ENCODE measurements at places on chromosomes 7 and 10. TPM values are rescaled to one million over a fixed set of nuclear protein-coding genes. Genes with fewer than 3 reads are reported as not detected.

GRCh38 chr10:31490858-31491504 lies 172.0 kb downstream of the ZEB1 start:
- peaks cover 3% of the 10 kb centered on the region for H3K4me1 ChIP-seq
- no peak for DNase-seq
- no peak overlapping the region for H3K27ac ChIP-seq
- peaks cover 21% of the 10 kb centered on the region for H3K36me3 ChIP-seq

The HIF1AN gene
- total RNA-seq: 65.3 TPM

GRCh38 chr7:127557803-127558202 lies 27.6 kb downstream of the GCC1 start:
- H3K4me1 ChIP-seq: peaks cover 2% of the 10 kb centered on the region
- no peak overlapping the region for H3K4me3 ChIP-seq
- H3K27me3 ChIP-seq: no peaks in the 10 kb centered on the region
- no peak for DNase-seq

GRCh38 chr10:60828489-60828852 lies 50.2 kb downstream of the CDK1 start:
- H3K4me1 ChIP-seq: no peaks in the 10 kb centered on the region
- no peaks in the 10 kb centered on the region for H3K27me3 ChIP-seq
- H3K36me3 ChIP-seq: no peaks in the 10 kb centered on the region
- H3K27ac ChIP-seq: no peak overlapping the region
- DNase-seq: no peak

DNA sequence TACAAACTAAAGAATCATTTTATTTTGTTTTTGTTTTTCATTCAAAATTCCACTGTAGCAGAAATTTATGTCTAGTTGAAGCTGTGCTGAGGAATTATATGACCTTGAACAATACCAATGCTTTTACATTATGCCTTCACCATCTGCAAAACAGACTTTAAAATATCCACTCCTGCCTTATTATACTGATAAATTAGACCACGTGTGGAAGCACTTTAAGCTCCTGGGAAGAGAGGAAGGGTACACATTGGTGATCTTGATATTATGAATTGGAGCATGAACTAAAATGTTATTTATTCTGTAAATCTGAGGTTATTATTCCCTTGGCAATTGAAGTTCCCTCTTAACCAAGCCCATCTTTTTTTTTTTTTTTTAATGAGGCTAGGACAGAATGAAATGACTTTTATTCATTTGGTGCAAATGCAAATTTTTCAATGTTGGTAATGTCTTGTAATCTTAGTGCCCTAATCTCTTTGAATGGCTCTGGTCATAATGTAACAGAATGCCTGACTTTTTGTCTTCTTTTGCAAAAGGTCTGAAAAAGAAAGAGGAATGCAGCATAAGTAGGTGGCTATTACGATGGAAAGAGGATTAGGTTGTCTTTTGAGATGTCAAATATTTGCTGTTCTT lies 139.9 kb upstream of the COBL start:
- H3K27ac ChIP-seq: no peak overlapping the region
- H3K27me3 ChIP-seq: no peaks in the 10 kb centered on the region
- H3K4me1 ChIP-seq: no peaks in the 10 kb centered on the region
- no peak overlapping the region for H3K4me3 ChIP-seq
- no peak for DNase-seq
- H3K36me3 ChIP-seq: no peaks in the 10 kb centered on the region

The GPR85 gene
- not detected for total RNA-seq

The DNAJB12 gene
- total RNA-seq: 25.5 TPM

The CEP41 gene
- total RNA-seq: 25.3 TPM

GRCh38 chr10:63005246-63005645 lies 127.9 kb upstream of the NRBF2 start:
- no peaks in the 10 kb centered on the region for H3K4me1 ChIP-seq
- no peak overlapping the region for H3K27ac ChIP-seq
- peaks cover 25% of the 10 kb centered on the region for H3K27me3 ChIP-seq
- no peak for DNase-seq

The CUZD1 gene
- 3.9 TPM for total RNA-seq

DNA sequence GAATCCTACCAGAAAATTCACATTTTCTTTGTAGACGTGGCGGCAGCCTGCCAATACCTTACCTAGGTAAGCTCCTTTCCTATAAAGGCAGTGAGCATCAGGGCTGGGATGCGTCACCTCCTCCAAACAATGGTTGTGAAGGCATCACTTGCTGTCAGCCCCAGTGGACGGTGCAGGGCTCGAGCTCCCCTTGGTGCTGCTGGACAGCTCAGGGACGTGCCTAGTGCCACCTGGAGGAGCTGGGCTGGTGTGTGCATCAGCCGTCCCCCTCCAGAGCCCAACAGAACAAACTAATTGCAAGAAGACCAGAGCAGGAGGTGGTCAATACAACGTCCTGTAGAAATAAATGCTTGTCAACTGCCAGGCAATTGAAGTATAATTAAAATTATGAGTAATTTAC lies 517.5 kb upstream of the FOXK1 start:
- no peak overlapping the region for H3K27ac ChIP-seq
- no peak for DNase-seq
- no peaks in the 10 kb centered on the region for H3K36me3 ChIP-seq
- H3K27me3 ChIP-seq: no peaks in the 10 kb centered on the region
- H3K4me1 ChIP-seq: no peaks in the 10 kb centered on the region
- H3K4me3 ChIP-seq: no peak overlapping the region

- H3K4me3 ChIP-seq: no peak overlapping the region
- no peak for DNase-seq
- H3K27me3 ChIP-seq: no peaks in the 10 kb centered on the region
- H3K36me3 ChIP-seq: peaks cover 23% of the 10 kb centered on the region
- H3K27ac ChIP-seq: no peak overlapping the region
Observed at GRCh38 chr7:108515630-108516029, 10.3 kb downstream of the PNPLA8 start.

GRCh38 chr10:126063353-126063791 lies 167.0 kb downstream of the FANK1 start:
- H3K27me3 ChIP-seq: peaks cover 1% of the 10 kb centered on the region
- no peaks in the 10 kb centered on the region for H3K36me3 ChIP-seq
- DNase-seq: no peak
- no peaks in the 10 kb centered on the region for H3K4me1 ChIP-seq
- H3K27ac ChIP-seq: no peak overlapping the region

The CABCOCO1 gene
- total RNA-seq: not detected

The FOXP2 gene
- total RNA-seq: not detected

DNA sequence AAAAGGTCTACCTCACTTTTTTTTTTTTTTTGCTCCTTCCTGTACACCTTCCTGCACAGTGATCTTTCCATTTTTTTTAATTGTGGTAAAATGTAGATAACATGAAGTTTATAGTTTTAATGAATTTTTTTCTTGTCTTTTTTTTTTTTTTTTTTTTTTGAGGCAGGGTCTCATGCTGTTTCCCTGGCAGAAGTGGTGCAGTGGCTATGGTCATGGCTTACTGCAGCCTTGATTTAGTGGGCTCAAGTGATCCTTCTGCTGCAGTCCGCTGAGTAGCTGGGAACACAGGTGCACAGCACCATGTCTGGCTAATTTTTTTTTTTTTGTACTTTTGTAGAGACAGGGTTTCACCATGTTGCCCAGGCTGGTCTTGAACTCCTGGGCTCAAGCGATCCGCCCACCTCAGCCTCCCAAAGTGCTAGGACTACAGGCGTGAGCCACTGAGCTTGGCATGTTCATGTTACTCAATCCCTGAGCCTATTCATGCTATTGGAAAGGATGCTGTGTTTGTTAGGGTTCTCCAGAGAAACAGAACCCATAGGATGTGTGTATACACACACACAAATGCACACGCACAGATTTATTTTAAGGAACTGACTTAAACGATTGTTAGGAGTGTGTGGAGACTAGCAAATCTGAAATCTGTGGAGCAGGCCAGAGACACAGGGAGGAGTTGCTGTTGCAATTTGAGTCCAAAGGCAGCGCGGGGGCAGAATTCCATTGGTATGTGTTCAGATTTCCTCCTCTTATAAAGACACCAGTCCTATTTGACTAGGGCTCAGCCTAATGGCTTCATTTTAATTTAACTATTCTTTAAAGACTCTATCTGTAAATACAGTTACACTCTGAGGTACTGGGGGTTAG lies 29.1 kb downstream of the GALNT11 start:
- H3K27me3 ChIP-seq: no peaks in the 10 kb centered on the region
- H3K27ac ChIP-seq: no peak overlapping the region
- peaks cover 14% of the 10 kb centered on the region for H3K36me3 ChIP-seq

DNA sequence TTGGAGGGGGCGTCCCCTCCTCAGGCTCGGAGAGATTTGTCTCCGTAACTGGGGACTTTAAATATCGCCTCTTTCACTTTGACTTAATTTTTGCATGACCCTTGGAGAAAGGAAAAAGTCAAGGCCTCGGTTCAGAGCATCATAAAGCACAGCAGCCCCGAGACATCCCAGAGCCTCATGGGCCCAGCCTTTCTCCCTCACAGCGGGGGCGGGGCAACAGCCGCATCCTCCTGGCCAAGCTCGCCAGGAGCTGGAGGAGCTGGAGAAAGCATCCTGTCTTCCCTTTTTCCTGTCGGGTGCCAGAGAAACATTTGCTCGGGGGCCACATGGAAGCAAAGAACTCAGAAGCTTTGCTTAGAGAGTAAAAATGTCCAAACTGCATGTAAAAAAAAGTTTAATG lies 43.6 kb upstream of the DPYSL4 start:
- H3K36me3 ChIP-seq: no peaks in the 10 kb centered on the region
- no peak overlapping the region for H3K27ac ChIP-seq
- no peaks in the 10 kb centered on the region for H3K27me3 ChIP-seq
- H3K4me3 ChIP-seq: no peak overlapping the region
- no peaks in the 10 kb centered on the region for H3K4me1 ChIP-seq
